ENCODE measurements at places on chromosomes 13 and 19.

DNA sequence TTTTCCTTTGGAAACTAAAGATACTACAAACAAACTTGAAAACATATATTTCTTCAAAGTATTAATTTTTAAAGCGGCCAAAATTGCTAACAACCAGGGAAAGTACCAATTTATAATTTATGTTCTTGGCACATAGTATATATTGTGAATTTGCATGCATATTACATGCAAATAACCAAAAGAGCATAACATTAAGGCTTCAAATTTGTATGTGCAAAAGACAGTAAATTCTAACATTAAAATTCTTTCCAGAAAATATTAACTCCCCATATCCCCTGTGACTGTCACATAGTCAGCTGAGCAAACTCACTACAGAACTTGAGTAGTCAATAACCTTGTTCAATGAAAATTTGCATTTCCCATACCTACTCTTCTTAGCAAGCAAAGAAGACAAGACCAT, 133.4 kb downstream of the ENOX1 start:
- DNase-seq: no peak

DNA sequence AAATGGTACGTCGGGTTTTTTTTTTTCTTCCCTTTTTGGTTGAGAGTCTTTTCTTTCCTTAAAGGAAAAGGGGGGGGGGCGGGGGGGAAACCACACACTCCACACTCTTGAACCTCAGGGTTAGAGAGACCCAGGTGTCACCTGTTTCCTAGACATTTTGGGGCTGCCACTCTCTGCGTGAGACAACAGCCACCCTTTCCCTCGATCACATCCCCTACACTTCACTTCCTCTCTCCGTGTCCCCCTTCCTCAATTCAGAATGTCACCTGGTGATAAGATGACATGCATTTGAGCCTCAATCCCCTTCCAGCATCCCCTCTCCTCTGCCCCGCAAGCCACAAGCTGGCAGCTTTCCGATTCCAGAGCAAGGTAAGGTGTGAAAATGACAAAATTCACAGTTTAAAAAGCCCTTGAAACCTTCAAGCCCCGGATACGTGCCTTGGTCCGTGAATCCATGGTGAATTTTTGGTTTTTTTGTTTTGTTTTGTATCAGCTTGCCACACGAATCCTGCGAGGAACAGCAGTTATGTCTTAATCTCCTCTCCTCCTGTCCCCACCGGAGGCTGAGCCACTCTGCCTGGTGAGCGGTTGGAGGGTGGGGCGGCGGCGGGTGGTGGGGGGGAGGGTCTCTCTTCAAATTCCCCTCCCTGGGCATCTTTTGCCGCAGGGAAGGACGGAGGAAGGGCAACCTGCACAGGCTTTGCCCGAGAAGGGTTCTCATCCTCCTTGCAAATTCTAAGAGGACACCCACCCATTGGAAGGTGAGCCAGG, 4.2 kb downstream of the PTPRS start:
- DNase-seq: no peak

DNA sequence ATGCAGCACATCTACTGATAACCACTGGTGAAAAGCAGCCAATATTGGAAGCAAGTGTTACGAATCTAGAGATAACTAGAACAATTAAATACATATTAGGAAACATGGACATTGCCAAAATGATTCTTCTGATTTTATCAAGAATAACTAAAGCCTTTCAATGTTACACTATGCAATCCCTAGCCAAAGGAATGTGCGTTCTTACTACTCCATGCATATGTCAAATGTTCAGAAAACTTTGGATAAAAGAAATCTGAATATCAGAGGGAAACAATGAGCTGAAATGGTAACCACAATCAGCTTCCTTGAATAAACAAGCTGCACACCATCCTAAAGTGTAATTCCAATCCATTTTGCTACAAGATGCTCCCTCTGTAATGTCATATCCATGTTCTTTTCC, 951 bp upstream of the POSTN start:
- DNase-seq: no peak

DNA sequence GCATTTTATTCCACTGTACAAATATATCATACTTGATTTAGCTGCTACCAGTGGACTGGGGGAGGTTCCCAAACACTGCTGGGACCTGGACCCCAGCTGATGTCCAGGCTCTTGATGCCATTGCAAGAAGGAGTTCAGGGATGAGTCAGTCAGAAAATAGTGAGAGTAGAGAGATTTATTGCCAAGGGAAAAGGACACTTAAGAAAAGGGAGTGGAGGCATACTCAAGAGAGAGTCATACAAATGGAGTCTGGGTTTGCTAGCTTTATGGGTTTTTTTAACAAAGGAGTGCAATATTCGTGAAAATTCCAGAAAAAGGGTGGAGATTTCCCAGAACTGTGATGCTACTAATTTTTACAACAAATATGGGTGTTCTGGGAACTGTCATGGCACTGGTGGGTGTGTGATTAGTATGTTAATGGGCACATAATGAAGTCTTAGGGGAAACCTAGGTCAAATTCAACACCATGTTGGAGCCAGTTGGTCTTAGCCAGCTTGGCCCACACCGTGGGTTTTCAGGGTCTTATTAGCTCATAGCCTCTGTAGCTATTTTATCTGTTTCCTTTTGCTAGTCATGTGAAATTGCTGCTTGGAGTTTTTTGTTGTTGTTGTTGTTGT, 36.2 kb downstream of the GPC6 start:
- DNase-seq: no peak

- DNase-seq: no peak
Measured at GRCh38 chr13:110070511-110071120, 236.3 kb downstream of the COL4A1 start.

DNA sequence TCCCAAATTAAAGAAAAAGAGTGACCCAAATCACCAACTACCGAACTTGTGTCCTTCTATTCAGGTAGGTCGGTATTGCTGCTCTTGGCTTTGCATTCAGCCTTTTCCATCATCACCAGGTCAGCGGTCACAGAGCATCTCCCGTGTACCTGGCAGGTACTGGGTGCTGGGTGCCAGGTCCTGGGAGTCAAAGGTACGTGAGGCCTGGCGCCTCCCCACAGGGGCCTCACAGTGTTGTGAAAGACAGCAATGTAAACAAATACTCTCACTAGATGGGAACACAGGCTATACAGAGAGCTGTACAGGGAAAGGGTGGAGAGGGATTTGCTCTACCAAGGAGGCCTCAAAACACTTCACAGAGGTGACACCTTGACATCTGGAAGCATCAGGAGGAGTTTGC, 86.7 kb downstream of the ZIC5 start:
- DNase-seq: no peak

DNA sequence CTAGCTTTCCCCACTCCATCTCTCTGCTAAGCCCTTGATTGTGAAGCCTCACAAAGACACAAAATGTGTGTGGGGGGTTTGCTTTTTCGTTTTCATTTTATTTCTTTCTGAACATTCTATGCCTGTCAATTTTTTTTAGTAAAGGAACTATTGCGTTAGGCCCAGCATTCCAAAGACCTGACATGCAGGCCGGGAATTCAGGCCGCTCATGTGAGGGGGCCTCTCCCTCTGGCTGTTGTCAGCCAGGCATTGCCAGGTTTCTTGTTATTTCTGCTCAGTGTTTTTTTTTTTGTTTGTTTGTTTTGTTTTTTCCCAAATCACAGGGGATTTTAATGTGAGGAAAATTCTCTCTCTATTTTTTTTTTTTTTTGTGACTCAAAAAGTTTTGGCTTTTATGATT, 10.3 kb upstream of the MEDAG start:
- no peak for DNase-seq

DNA sequence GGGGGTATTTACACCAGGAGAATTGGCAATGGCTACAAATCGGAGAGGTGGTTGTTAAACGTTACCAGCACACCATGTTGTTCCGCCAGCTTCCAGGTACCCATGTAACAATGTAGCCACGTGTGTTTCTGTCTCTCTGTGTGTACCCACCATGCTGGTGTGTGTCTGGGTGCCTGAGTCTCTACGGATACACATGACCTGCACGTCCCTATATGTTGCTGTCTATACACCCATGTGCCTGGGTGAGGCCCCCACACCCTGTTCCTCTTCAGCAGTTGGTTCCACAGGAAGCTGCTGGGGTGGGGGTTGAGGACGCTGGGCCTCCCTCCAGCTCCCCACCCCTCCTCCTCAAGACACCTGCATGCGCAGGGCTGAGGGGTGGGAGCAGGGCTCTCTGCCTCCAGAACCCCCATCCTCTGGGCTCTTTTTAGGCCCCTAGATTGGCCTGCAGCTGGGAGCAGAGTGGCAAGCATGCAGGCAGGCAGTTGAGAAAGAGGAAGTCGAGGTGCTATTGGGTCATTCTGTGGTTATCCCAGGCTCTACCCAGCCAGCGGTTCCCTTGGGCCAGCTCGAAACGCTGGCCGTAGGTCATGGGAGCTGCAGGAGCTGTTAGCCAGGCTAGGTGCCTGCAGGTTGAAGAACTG, at the start of gene ARHGEF18:
Gene ARHGEF18 (plus strand): TSS at position 351 of the 644 bp plus-strand sequence. CDS start 13,954 bp downstream, outside the sequence.
- no peak for DNase-seq

DNA sequence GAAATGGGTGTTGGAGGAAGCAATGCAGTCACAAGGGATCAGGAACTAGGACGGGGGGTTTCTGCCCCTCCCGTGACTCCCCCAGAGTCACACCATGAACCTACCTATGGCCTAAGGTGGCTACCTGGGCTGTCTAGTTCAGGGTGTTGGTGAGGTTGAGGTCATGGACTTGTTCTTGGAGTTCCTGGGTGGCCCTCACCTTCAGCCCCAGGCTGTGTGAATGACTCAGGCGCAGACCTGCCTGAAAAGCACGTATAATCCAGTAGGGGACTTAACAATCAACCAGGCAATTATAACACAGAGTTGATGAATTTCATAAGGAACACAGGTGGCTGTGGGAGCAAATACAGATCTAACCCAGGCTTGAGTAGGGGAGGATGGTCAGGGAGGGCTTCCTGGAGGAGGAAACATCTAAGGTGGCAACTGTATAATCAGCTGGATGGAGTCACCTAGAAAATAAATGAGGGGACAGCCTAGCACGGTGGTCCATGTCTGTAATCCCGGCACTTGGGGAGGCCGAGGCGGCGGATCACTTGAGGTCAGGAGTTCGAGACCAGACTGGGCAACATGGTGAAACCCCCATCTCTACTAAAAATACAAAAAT, 25.6 kb upstream of the ADGRE1 start:
- DNase-seq: no peak

DNA sequence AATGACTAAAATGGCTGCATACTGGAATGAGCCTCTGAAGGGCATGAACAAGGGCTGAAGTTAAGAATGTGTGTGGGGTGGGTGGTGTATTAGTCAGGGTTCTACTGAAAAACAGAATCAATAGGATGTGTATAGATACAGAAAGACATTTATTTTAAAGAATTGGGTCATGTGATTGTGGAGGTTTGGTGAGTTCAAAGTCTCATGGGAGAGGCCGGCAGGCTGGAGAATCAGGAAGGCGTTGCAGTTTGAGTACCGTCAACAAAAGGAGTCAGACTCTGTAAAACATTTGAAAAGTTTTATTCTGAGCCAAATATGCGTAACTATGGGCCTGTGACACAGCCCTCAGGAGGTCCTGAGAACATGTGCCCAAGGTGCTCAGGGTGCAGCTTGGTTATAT, 24.5 kb upstream of the CYSLTR2 start:
- no peak for DNase-seq

DNA sequence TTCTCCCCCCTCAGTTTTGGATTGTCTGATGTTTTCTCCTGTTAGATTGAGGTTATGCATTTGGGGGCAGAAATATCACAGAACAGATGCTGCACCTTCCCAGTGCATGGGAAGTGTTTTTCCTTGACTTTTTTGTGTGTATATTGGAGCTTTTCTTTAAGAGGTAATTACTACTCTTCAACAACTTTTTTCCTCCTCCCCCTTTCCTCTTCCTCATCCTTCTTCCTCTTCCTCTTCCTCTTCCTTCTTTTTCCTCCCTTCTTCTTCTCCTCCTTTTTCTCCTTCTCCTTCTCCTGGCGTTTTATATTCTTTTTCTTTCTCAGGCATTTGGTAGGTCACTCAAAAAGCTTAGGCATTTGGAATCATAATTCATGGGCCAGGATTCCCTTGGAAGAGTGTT, 18.1 kb upstream of the SPATA13 start:
- DNase-seq: no peak

GRCh38 chr19:28453420-28453819, 759.5 kb downstream of the UQCRFS1 start:
- DNase-seq: no peak

GRCh38 chr13:75804605-75805004, 168.5 kb downstream of the LMO7 start:
- no peak for DNase-seq

DNA sequence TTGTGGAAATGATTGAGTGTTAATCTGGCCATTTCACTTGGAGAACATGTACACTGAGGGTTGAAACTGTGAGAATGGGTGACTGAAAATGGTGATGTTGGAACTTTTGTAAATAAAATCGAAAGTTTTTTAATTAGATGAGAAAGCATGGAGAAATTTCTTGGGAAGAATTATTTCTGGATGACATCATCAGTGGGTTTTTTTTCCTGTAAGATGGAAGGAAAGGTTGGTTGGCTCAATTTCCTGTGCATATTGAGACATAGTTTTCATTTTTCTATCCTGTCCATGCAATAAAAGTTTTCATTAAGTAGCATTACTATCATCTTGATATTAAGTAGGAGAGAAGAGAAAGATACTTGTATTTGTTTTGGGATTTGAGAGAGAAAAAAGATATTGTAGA, 120.6 kb upstream of the HTR2A start:
- no peak for DNase-seq

GRCh38 chr19:51084505-51084904, 1.8 kb upstream of the KLK14 start:
- DNase-seq: no peak

DNA sequence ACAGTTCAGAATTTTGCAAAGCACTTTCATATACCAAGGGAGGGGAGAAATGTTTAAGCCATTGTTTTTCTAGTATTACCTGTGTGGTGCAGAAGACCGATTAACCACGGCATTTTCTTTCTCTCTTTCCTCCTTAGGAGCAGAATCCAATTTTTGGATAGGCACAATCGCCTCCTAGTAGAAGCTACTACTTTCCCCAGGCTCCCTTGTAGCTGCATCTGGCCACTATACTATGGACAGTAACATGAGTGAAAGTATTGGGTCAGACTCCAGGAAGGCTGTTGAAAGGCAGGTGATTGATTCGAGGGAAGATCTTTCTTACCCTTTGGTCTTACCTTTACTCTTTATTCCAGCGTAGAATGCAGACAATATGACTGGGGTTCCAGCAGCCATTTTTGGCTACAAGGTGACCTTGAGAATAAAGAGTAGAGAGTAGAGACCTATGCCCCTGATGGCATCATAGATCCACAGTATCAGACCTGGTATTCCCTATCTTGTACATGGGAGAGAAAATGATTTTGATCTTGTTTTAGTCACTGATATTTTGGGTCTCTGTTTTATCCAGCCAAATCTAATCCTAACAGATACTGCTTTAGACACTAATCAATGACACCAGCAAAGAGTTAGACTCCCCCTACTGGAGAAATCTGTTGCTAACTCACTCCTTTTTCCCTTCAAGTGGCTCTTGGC, 77.0 kb downstream of the LRRC63 start:
- peak; percentile 49 for DNase-seq

GRCh38 chr13:20831933-20832332, 58.2 kb upstream of the EEF1AKMT1 start:
- DNase-seq: no peak

GRCh38 chr13:98549006-98549727, 27.7 kb downstream of the STK24 start:
- DNase-seq: no peak

Measured in NCI-H1930 (cell line).